ENCODE measurements at places on chromosomes 13 and 19.
A peak's percentile ranks its signal among the peaks of the same experiment; 100 is the strongest.

DNA sequence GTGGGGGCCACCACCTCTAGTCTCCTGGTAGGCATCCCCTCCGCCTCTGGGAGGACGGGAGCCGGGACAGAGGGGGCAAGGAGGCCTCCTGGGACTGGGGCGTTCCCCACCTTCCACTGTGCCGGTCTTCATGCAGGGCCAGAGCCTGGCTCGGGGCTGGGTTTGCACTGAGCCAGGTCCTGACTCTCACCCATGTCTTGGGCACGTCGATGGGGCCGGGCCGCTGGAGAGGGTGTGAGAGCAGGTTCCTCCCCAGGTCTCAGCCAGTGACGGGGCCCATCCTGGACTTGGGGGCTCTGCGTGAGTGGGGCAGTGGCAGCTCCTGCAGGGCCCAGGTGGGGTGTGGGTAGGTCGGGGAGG lies 26.6 kb downstream of the ATP11A start:
- no peak overlapping the region for H3K4me3 ChIP-seq
- no peaks in the 10 kb centered on the region for H3K27me3 ChIP-seq
- no peak for DNase-seq
- H3K36me3 ChIP-seq: peaks cover 12% of the 10 kb centered on the region
- no peak overlapping the region for H3K27ac ChIP-seq
- peaks cover 46% of the 10 kb centered on the region for H3K4me1 ChIP-seq

GRCh38 chr13:23705583-23705982 lies 135.4 kb downstream of the TNFRSF19 start:
- no peaks in the 10 kb centered on the region for H3K4me1 ChIP-seq
- no peak overlapping the region for H3K27ac ChIP-seq
- no peaks in the 10 kb centered on the region for H3K27me3 ChIP-seq

- H3K4me3 ChIP-seq: no peak overlapping the region
- no peak for DNase-seq
- H3K27me3 ChIP-seq: no peaks in the 10 kb centered on the region
- H3K27ac ChIP-seq: no peak overlapping the region
Observed at GRCh38 chr13:82477436-82477835, 1404.8 kb downstream of the SLITRK1 start.

GRCh38 chr13:29125191-29125933 lies 305.2 kb downstream of the MTUS2 start:
- H3K4me3 ChIP-seq: no peak overlapping the region
- no peak for DNase-seq
- peaks cover 4% of the 10 kb centered on the region for H3K4me1 ChIP-seq
- no peaks in the 10 kb centered on the region for H3K27me3 ChIP-seq

DNA sequence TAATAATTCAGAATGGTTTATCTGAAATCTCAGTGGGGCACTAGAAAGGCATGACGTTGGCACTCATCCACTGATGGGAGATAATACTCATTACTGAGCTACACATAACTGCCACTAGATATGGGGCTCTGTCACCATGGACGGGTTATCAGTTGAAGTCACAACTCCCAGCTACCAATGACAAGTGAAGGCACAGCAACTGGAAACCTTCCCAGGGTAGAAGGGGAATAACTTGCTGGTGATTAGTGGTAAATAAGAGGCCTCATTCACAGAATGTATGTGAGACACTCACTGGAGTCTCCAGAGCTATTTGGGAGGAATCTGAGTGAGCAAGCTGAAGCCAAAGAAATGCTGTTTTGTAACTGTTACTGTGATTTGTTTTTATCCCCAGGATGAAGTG lies 249.6 kb downstream of the ENOX1 start:
- H3K4me1 ChIP-seq: no peaks in the 10 kb centered on the region
- no peak for DNase-seq
- peaks cover 3% of the 10 kb centered on the region for H3K27me3 ChIP-seq

- H3K36me3 ChIP-seq: no peaks in the 10 kb centered on the region
- H3K4me3 ChIP-seq: no peak overlapping the region
- no peaks in the 10 kb centered on the region for H3K4me1 ChIP-seq
- H3K27ac ChIP-seq: no peak overlapping the region
Observed at GRCh38 chr13:80900561-80900960, 559.6 kb upstream of the SPRY2 start.

GRCh38 chr19:9586764-9587163 lies 2.5 kb upstream of the ZNF121 start:
- peaks cover 12% of the 10 kb centered on the region for H3K27me3 ChIP-seq
- H3K4me1 ChIP-seq: peaks cover 22% of the 10 kb centered on the region
- no peak overlapping the region for H3K27ac ChIP-seq
- no peak overlapping the region for H3K4me3 ChIP-seq
- DNase-seq: peak; percentile 78

DNA sequence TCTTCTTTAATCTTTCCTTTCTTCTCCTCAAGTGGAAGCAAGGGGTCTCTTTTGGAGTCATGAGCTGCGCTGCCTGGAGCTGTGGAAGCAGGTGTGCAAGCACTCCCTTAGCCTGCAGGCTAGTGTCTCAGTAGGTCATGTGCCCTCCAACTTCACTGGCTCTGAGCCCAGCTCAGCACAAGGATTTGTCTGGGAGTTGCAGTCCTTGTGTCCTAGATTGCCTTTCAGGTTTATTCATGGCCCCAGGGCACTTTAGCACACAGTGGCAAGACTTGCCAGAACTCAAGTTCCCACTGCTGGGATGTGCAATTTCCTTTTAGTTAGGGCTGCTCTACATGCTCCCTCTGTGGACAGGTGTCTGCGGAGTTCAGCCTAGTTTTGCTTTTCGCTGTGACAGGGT lies 211.7 kb downstream of the LIG4 start:
- DNase-seq: no peak
- H3K4me1 ChIP-seq: no peaks in the 10 kb centered on the region
- no peaks in the 10 kb centered on the region for H3K27me3 ChIP-seq
- no peak overlapping the region for H3K4me3 ChIP-seq

- DNase-seq: no peak
Observed at GRCh38 chr13:51495316-51495715, 42.5 kb upstream of the INTS6 start.

- H3K27me3 ChIP-seq: no peaks in the 10 kb centered on the region
Observed at GRCh38 chr13:44989071-44989889, at the start of the genes GPALPP1 and NUFIP1. Gene GPALPP1 (plus strand): TSS chr13:44989538. CDS start chr13:44989655, 117 bp downstream. Gene NUFIP1 (minus strand): TSS chr13:44989471. CDS start chr13:44989436, 35 bp downstream.

GRCh38 chr19:38319421-38320258 lies at the start of gene KCNK6:
Gene KCNK6 (plus strand): TSS chr19:38319845. CDS start chr19:38319951, 106 bp downstream.
- peaks cover 11% of the 10 kb centered on the region for H3K36me3 ChIP-seq
- peak within 1 kb of the TSS; percentile 66 for H3K27ac ChIP-seq
- no peaks in the 10 kb centered on the region for H3K27me3 ChIP-seq
- peaks cover 57% of the 10 kb centered on the region for H3K4me1 ChIP-seq
- peak within 1 kb of the TSS; percentile 83 for H3K4me3 ChIP-seq
